Left renal pelvis (tissue), 4 donors: ENCODE measurements at places on chromosomes 5 and 9. TPM values are rescaled to one million over a fixed set of nuclear protein-coding genes. Genes with fewer than 3 reads are reported as not detected.

GRCh38 chr5:52894451-52894850 is 94.7 kb upstream of the ITGA2 start:
- no peak for DNase-seq

GRCh38 chr9:134210908-134211810 is 46.8 kb upstream of the RNU6ATAC start:
- no peak for DNase-seq

DNA sequence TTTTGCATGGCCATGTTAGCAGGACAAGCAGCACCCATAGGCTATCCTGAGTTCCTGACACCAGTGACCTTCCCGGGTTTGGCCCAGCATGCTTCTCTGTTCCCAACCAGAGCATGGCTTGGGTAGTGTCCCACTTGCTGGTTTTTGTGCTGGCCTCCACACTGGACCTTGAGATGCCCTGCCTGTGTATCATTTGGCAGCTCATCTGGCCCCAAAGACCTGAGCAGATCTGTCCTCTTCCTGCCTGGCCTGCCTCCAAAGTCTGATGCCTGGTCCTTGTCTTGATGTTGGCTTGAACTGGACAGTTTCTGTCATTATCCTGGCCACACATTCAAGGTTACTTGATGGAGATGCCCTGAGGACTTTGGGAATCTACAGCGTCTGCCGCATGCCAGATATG is 590.7 kb upstream of the KLF4 start:
- no peak for DNase-seq

- DNase-seq = no peak
Observed at GRCh38 chr5:35115920-35116319, 68.2 kb upstream of the AGXT2 start.

GRCh38 chr9:129081388-129081904 is 535 bp downstream of the DOLPP1 start:
- DNase-seq = no peak

DNA sequence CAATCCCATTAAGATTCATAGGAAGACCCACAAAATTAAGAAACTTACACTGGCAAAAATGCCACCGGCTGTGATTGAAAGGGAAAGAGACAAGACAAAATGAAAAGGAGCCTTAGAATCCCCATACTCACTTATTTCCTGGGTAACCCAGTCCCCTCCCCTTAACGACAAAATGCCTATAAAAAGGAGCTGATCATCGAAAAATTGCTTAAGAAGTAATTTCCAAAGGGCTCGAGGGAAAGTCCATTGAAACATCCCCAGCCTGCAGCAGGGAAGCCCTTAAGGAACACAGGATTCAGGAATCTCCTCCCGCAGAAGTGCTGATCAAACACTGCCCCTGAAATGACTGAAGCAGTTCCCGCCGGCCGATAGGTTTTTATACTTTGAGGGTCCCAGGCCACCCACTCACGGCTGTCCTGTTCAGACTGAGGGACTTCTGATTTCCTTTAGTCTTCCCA is 677 bp upstream of the ZNF79 start:
- no peak for DNase-seq

- DNase-seq = no peak
Observed at GRCh38 chr5:174601946-174602345, 122.4 kb upstream of the MSX2 start.

GRCh38 chr9:389758-390157 is 175.1 kb downstream of the DOCK8 start:
- no peak for DNase-seq

DNA sequence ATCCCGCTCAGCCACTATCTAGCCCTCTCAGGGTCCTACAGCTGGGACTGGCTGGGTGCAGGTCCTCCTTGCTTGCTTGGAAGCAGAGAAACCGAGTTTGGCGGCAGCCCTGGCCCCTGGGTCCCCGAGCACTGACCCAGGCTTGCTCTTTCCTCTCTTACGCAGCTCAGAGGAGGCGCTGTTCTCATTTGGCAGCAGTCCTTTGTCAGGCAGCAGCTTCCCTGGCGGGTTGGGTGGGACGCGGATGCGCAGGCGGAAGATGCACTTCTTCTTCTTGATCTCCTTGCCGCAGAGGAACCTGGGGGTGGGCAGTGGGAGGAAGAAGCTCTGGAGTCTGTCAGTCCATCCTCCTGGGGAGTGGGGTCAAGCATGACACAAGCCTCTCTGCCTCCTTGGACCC is 14.5 kb downstream of the PHF19 start:
- no peak for DNase-seq

DNA sequence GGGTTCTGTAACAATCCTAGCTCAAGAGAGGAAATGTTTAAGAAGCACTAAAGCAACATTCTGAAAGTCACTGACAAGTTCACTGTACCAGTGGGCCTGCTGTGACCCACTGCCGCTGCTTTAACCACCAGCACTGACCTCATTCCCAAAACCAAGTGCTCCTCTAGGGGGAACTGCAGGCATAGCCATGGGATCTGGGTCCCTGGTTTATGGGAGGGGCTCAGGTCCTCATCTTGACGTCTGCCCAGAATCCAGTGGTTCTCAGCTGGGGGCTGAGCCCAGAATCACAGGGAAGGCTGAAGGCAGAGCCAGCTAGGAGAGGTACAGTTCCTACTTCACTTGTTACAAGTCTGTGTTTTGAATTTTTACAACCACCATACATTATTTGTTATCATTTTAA is 36.1 kb upstream of the SLC2A8 start:
- DNase-seq = no peak

DNA sequence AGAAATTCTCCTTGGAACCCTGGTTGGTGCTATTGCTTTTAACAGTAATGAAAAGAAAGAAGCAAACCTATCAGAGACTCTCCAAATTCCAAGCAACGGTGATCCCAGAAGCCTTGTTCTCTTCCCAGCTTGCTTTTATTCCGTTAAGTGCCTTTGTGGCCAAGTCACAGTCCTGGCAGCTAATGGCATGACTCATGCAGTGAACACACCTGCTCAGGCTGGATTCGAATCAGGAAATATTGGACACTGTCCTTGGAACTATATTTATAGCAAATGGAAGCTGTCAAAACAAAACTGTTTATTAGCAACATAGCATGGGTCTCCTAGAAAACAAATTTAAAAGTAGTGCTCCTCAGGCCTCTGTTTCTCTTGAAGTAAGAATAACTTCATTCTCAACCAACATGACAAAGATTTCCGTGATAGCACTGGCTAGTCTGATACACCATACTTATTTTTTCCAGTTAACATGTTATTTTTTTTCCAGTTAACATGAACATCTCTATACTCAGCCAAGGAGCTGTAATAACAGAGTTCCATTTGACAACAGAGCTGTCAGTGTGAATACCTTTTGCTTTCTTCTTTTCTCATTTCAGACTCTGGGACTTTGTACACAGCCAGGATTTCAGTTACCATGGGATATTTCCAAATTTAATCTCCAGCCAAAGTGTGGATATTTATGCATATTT is 502.4 kb downstream of the GADD45G start:
- DNase-seq = no peak

- DNase-seq = no peak
Observed at GRCh38 chr5:141914199-141914743, 9.4 kb upstream of the DELE1 start.

DNA sequence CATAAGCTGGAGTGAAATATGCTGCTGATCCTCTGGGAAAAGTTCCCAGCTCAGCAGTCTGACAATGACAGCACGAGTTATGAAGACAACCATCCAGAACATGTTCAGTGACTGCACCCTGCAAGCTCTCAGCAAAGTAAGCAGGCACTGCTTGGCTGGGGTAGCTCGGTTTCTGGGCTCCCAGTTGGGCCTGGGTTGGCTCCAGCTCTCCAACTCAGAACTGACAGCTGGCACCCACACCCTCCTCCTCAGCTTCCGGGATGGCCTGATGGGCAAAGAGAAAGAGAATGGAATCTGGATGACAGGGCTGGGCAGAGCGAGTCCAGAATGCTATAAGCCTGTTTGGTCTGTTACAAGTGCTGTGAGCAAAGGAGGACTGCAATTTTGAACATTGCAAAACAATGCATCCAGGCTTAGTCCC is 185.0 kb downstream of the CSNK1G3 start:
- no peak for DNase-seq

DNA sequence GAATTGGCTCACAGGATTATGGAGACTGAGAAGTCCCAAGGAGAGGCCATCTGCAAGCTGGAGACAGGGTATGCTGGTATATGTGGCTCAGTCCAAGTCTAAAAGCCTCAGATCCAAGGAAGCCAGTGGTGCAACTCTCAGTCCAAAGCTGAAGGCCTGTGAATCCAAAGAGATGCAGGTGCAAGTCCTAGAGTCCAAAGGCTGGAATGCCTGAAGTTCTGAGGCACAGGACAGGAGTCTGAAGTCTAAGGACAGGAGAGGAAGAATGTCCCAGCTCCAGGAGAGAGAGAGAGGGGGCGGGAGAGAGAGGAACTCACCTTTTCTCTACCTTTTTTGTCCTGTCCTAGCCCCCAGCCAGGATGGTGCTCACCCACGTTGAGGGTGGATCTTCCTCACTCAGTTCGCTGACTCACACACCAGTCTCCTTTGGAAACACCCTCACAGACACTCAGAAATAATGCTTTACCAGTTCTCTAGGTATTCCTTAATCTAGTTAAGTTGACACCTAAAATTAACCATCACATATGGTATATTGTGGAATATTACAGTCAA is 49.6 kb downstream of the KCNN2 start:
- DNase-seq = no peak

DNA sequence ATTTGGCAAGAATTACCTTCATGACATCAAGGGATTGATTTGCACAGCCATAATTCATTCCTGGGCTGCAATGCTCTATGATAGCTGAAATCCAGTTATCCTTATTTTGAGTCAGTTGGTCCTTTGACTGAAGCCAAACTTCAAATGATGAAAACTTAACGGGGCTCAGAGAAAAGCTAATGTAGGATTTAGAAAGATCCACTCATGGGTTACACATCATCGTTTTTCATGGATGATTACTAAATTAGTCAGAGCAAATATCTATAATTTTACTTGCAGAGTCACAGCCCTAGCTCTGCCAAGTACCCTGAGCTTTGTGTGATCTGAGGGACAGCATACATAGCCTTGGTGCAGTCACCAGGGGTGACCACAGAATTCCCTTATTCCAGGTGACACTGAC is 27.3 kb upstream of the MUSK start:
- no peak for DNase-seq

DNA sequence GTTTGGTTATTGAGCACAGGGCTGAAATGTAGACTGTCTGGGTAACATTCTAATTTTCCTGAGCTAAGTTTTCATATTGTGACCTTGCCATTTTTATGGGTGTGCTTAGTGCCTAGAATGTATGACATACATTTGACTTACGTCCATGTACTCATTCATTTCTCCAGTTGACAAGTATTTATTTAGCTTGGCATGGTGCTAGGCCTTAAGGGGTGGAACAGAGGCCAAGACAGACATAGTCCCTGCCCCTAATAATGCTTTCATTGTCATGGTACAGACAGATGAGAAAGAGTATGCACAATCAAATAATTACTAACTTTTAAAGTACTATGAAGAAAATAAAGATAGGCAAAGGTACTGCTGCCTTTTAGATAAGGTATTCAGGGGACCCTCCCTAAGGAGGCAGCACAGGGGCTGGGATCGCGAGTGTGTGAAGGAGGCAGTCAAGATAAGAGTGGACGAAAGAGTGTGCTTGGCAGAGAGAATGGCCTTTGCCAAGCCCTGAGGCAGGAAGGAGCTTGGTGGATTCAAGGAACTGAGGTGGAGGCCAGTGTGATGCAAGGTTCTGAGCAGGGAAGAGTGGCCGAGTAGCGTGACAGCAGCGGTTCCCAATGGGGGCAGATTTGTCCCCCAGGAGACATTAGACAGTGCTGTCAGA is 128.0 kb downstream of the PIP5K1B start:
- no peak for DNase-seq

DNA sequence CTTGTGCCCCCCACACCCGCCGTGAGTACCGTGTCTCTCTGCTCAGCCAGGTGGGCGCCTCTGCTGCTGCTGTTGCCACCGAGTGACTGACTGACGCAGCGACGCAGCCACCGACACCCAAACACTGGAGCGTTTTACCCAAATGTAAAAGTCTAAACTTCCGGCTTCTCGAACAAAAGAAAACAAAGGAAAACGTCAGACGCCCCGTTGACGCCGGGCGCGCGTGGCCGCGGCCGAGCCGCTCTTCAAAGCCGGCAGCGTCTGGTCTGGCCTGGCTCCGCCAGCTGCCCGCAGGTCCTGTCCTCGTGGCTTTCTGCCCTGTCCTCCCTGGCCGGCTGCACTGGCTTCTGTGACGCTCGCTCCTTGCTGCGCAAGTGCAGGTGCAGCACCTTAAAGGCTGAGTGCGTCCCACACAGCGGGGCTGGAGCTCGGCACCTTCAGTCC is 41.4 kb upstream of the CLPTM1L start:
- DNase-seq = no peak

- DNase-seq = no peak
Observed at GRCh38 chr9:120859361-120859760, 16.6 kb upstream of the PSMD5 start.

GRCh38 chr9:22141908-22142307 is 132.8 kb upstream of the CDKN2B start:
- DNase-seq = no peak

DNA sequence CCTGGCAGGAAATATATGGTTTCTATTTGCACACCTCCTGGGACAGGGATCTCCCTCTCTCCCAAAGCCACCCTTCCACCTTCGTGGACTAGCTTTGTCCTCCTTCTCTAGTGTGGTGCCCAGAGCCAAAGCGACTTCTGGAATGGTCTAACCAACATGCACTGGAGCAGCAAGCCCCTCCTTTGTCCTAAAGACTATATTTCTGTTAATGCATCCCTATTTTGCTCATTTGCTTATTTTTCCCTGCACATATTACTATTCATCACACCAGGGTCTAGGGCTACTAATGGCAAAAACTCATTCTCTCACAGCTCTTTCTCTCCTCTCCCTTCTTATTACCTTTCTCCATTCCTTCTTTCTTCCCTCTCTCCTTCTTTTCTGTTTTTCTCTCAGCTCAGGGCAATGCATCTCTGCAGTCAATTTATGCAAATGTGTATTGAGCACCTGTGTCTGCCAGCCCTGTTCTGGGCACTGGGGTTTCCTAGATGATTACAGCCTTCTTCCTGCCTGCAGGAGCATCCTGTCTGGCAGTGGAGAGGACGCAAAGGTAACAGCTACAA is 2.8 kb upstream of the NEURL1B start:
- DNase-seq = no peak

DNA sequence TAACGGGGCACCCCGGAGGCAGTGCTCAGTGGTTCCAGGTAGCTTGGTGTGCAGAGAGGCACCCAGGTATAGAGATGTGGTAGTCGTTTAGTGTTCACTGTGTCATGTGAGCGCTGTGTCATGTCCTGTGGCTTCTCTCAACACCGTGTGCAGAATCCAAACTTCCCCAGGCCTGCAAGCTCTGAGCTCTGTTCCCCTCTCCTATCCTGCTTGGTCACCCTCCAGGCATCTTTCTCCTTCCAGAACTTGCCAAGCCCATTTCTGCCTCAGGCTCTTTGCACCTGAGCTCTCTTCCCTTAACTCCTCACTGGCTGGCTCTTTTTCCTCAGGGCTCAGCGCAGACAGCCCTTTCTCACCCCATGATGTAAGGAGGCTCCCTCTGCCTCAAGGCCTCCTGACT is 64.8 kb downstream of the CARTPT start:
- DNase-seq = no peak

GRCh38 chr9:18114559-18115475 is 359.1 kb upstream of the ADAMTSL1 start:
- DNase-seq = no peak

Gene TCF7
- 17.2 TPM for polyA plus RNA-seq

Gene SLC6A7
- 0.06 TPM for polyA plus RNA-seq

Gene PCDHGA10
- 3.9 TPM for polyA plus RNA-seq

Gene PRSS3
- 1.7 TPM for polyA plus RNA-seq

Gene SHC3
- 2.6 TPM for polyA plus RNA-seq
